ENCODE measurements at places on chromosomes 11 and 22. TPM values are rescaled to one million over a fixed set of nuclear protein-coding genes. Genes with fewer than 3 reads are reported as not detected.

DNA sequence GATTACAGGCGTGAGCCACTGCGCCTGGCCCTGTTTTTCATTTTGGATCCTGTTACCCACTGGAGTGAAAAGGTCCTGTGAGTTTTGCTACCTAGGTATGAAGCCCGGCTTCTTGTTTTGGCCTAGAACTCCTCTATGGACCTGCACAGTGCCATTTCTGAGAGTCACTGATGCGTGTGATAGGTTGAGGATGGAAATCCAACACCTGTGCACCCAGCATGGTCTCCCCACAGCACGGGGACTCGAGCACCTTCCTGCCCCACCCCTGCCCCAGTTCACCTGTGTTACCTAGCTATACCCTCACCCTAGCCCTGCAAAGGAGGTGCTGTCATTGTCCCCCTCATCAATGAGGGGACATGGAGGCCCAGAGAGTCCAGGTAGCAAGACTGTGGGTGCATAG is 5.1 kb downstream of the FBLN1 start:
- DNase-seq, result no peak

- no peak for DNase-seq
Observed at GRCh38 chr22:48112687-48113521, 1350.5 kb downstream of the TBC1D22A start.

DNA sequence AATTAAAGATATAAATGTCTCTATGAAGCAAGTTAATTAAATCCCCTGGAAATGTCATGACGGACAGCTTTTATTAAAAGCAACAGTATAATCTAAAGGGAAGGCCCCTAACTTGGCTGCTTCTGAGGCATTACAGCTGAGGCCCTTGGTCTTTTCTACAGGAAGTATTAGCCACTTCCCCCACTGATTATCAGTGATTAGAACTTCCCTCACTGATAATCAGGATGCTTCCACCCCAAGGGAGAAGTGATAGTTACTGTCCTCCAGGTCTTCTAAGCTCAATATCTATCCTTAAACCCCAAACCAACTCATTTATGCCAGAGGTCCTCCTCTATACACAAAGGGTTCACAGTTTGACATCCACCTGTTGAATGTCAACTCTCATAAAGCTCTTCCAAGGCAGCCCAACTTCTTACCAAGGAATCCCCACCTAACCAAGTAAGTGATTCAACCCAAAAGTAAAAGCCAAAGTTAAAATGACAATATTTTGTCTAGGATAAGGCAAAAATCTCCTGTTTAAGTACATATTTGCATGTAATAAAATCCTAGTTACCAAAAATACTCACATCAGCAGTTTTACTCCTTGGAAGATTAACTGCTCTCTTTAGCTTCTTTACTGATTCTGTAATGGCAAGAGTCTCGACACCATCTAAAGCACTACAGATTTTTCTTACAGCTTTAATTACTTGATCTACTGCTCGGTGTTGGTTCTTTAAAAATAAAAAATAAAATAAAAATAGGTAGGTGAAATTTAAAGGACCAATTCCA is 58.6 kb upstream of the RPS13 start:
- no peak for DNase-seq

DNA sequence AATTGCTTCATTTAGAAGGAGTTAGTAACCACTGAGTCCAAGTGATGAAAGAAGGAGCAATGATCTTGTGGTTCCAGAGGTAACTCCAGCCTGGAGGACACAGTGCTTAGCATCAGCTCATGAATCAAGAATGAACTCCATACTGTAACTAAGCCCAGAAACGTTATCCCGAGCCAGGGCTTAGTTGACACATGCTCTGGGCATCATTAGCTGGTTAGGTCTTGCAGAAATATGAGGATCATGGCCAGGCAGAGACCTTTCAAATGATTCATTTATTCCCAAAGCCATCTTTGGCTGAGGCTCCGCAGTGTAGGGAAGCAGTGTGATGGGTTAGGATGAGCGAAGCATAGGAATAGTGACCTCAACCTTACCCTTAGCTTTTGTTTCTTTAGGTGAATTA is 277.4 kb downstream of the FAM76B start:
- no peak for DNase-seq

DNA sequence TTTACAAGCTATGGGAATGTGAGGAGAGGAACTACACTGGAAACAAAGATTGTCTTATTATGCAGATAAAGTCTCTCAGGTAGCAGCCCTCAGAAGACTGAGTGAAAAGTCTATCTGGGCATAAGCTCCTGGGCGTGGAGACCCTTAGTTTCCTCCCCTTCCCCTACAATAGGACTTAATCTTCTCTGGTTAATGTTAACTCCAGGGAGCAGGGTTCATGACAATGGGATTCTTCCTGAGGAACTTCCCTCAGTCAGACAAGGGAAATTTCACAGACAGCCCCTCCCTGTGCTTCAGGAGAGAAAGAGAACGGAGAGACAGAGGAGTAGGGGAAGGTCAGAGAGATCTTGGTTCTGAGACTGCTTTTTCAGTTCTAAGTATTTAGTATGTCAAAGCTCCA is 1428.6 kb downstream of the LRRC4C start:
- DNase-seq, result no peak

DNA sequence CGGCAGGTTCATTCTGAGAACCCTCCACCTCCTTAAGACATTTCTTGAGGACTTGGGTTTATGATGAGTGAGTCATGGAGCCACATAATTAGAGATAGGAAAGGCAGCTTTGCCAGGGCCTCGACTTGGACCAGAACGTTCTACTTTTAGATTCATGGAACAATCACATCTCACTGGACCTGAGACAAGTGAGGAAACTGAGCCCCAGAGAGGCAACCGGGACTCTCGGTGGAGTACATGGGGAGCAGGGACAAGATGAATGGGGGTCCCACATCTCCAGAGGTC is 59.5 kb downstream of the LINC01488 start:
- DNase-seq, result no peak

DNA sequence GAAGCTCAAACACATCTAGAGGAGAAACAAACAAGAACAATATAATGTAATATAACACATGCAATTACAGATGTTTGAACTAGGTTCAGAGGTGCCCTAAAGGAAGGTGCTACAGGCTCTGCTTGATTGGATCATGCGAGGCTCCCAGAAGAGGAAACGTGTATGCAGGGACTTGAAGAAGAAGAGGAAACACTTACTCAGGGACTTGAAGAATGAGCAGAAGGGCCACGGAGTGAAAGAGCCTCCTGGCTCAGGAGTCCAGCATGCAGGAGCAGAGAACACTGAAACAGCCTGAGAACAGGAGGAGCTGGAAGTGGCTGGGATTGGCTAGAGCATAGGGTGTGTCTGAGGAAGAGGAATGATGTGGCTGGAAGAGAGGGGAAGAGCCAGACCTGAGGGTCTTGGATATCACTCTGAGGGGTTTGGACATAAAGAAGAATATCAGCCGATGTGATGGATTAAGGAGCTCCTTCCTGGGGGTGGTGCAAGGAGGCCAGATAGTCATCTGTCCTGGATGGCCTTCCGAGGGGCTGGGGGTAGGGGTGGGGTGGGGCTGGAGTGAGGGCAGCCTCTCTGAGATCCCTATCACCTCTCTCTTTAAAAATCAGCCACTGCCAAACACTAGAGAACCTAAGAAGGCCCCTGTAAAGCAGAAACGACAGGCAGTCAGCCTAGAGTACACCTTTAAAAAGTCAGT is 16.8 kb downstream of the FZD4 start:
- no peak for DNase-seq

The GATD1 gene
- 38.7 TPM for total RNA-seq

The PHF21B gene
- 0.67 TPM for total RNA-seq

Measured in cardiac septum (tissue), 1 donor.